ENCODE measurements at places on chromosomes 2 and 18.

DNA sequence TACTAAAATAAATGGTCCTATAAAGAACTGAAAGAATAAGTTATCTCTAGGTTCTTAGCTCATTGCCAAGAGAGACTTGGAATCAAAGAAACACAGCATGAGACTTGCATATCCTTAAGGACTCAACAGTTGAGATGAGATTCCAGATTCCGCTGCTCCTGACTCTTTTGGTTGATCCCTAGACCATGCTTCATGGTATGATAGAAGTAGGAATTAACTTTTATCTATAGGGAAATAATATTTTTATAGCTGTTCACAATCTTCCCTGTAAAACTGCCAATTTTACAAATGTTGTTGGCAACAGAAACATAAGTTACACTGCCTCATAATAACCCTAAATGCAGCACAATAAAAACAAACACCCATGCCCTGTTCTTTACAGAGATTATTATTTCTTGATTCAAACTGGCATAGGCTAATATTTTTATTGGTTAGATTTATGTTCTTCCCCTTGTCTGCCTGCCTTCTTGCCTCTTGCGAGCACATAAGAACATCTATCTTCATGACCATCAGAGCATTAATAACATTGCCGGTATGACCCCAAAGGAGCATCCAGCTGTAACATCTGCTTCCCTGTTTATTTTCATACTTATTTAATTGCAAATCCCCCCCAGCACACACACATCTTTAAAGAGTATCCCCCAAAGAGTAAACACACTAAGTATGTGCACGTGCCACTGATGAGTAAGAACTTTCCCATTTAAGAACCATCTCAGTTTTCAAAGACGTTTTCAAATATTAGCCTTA is 735.7 kb upstream of the SLC8A1 start:
- no peak for DNase-seq

GRCh38 chr18:12336887-12337286 is 28.8 kb downstream of the TUBB6 start:
- no peak for DNase-seq

- no peak for DNase-seq
Observed at GRCh38 chr2:105099153-105099552, 61.3 kb downstream of the MRPS9 start.

DNA sequence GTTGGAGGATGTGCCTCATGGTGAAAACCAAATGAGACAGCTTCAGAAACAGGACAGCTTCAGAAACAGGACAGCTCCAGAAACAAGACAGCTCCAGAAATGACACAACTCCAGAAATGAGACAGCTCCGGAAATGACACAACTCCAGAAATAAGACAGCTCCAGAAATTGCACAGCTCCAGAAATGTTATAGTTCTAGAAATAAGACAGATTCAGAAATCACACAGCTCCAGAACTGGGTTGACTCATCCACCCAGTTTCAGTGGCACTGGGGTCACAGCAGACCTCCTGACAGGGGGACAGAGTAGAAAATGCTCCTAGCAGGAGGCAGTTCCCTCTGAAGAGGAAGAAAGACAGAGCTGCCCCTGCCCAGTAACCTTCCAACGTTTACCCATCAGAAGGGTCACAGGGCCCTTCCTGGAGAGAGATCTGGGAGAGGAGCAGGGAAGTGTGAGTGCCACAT is 26.9 kb upstream of the COL6A3 start:
- no peak for DNase-seq

- no peak for DNase-seq
Observed at GRCh38 chr2:181411105-181411849, 45.9 kb upstream of the ITGA4 start.

DNA sequence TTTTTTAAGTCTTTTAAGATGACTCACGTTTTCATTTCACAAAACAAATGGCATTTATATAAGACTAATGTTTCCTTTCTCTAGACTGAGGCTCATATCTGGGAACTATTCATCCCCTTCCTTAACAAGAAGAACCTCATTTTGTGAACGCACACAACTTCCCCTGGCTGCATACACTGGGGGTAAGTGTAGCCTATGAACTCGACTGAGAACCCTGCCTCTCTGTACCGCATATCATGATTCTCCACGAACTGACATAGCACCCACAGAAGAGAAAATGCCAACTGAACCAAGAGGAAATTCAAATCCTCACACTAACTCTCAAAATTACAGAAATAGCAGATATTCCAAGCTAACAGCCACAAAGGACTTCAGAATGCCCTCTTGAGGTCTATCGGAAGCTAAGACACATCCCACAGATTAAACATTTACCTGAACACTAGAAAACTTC is 236.7 kb downstream of the TCF4 start:
- DNase-seq, result no peak

Data from stimulated activated CD8-positive, alpha-beta memory T cell treated with anti-CD3 and anti-CD28 coated beads, Interleukin-7, amount 100 ng/mL, for 1 hour (primary cell).